ENCODE measurements at places on chromosomes 1 and 21.

DNA sequence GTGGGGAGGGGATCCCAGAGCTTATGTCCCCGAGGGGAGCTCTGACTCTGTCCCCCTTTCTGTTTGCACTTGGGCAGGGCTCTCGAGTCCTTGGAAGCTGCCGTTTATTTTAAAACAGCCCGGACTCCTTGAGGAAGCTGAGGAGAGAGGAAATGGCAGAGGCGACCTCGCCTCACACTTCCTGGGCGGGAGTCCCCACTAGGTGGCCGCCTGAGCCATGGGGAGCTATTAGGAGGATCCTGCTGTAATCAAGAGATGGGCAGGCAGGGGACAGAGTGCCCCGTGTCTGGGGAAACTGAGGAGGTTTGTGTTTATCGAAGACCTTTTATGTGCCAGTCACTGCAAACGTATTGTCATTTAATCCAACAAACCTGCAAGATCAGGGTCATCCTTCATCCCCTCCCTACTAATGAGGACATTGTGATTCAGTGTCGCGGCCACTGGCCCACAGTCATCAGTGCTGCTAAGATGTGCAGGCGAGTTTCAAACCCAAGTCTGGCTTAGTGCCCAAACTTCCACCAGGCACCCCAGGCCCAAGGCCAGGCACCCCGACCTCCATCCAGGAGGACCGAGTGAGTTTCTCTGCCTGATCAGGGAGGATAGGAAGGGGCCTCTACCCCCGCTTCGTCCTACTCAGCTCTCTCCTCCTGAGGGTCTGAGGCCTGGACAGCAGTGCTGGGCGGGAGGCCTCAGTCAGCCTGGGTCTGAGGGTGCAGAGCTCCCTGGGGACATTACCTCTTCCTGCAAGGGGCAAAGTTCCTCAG is 316.9 kb upstream of the VAMP3 start:
- DNase-seq = no peak

DNA sequence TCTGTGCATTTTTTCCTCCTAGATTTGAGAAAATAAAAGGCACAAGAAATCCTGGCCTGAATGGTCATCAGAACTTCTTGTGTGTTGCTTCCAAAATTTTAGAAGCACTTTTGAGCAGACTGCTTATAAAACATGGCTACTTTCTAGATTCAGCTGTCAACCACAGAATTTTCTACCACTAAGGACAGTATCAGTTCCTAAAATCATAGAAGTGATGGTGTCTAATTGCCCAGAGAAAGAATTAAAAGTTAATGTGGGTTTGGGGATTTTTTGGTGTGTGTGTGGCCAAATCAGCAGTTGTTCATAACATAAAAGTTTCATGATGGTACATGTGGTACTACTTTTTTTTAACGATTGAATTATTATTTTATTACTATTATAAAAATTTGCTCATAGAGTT is 171.4 kb upstream of the SNX7 start:
- DNase-seq = no peak

GRCh38 chr21:28356422-28356821 is 636.3 kb downstream of the LTN1 start:
- no peak for DNase-seq

- no peak for DNase-seq
Observed at GRCh38 chr21:38744861-38745260, 60.9 kb upstream of the ETS2 start.

DNA sequence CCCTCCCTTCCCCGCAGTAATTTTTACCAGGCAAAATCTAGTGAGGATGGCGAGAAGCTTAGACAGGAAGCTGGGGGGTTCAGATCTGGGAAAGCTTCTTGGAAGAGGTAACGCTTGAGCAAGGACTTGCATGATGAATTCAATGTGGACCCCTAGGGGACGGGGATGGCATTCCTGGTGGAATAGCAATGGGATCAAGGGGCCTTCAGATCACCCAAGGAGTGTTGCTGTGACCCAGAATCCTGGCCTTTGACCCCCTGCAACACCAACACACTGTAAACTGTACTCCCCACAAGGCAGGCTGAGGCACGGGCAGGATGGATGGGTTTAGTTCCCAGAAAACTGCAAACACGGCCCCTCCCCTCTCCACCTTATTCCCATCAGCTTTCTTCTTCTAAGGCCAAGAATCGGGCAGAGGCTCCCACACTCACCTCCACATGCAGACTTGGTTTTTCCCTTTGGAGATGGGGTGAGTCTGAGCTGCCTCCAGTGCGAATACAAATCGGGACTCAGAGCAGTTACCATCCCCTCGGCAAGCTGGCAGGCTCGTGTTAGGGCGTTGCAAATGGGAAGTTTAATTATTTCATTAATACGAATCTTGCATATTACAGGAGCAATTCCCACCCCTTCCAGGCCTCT is 20.1 kb downstream of the DISP3 start:
- no peak for DNase-seq

- DNase-seq = no peak
Observed at GRCh38 chr1:40381268-40382107, 8.0 kb downstream of the SMAP2 start.

GRCh38 chr1:210246447-210246846 is 13.9 kb downstream of the SERTAD4 start:
- no peak for DNase-seq

GRCh38 chr1:24745711-24746413 is 615 bp downstream of the CLIC4 start:
- DNase-seq = no peak

DNA sequence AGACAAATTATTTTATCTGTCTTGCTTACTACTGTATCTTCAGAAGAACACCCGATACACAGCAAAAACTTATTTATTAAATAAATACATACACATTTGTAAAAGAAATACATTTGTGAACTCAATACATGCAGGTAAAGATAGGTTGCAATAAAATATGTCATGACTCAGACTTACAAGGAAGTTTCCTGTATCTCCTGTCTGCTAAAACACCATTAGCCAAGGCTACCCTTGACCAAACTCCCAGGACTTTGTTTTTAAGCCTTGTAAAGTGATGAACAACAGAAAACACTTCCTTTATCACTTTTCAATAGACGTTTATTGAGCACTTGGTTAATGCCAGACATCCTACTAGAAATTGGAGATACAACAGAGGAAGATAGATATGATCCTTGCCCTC is 56.5 kb upstream of the HSD17B7 start:
- no peak for DNase-seq

GRCh38 chr1:222750651-222751050 is 13.6 kb downstream of the FAM177B start:
- DNase-seq = no peak

- no peak for DNase-seq
Observed at GRCh38 chr1:206722751-206723461, 38.2 kb downstream of the MAPKAPK2 start.

- DNase-seq = no peak
Observed at GRCh38 chr1:243996223-243996622, 54.9 kb upstream of the ZBTB18 start.

- DNase-seq = no peak
Observed at GRCh38 chr1:174989536-174990220, 10.1 kb upstream of the CACYBP start.

DNA sequence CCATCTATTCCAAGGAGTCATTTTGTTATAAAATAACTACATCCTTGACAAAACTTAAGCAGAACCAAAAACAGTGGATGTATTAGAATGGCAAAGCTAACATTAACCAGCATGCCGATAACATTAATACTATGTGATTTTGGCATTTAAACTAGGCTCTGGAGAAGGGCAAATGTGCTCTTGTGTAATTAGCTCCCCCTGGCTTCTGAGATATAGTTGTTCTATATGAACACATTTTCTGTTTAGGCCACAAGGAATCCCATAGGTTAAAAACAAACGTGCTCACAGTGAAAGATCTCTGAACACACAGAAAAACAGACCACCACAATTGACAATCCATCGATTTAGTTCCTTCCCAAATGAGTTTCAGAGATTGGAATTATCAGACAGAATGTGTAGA is 57.4 kb upstream of the TARS2 start:
- no peak for DNase-seq

DNA sequence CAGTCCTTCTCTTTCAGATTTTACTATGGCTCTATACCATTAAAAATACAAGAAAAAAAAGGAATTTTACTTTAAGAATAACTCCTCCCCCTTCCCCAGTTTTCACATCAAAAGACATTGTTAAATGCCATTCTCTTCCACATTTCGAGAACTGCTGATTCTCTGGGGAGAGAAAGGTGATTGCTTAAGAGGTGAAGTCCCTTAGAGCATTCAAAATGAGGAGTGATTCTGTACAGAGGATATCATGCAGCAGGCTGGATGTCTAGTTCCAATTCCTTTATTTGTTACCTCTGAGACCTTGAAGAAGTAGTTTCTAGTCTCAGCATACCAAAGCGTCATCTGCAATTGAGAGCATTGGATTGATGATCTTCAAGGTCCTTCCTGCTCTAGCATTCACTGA is 46.9 kb downstream of the FMO3 start:
- no peak for DNase-seq

- DNase-seq = no peak
Observed at GRCh38 chr1:59879996-59880505, 46.5 kb downstream of the CYP2J2 start.

- DNase-seq = no peak
Observed at GRCh38 chr1:204997591-204998355, 45.2 kb upstream of the CNTN2 start.

DNA sequence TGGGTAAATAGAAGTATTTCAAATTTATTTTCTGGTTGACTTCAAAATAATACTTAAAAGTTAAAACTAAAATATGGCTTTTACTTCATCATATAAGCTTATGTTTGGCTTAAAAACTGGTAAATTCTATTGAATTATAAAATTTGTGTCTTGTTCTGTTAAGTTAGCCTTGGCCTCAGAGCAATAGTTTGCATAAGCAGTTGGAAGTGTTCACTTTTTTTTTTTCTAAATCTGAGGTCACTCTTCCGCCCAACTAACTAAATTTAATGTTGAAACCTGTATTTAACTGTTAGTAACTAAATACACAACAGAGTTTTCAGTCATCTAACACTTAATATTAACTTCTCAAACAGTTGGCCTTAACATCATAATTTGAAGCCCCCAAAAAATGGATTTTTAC is 871.7 kb upstream of the ADAMTS5 start:
- no peak for DNase-seq

DNA sequence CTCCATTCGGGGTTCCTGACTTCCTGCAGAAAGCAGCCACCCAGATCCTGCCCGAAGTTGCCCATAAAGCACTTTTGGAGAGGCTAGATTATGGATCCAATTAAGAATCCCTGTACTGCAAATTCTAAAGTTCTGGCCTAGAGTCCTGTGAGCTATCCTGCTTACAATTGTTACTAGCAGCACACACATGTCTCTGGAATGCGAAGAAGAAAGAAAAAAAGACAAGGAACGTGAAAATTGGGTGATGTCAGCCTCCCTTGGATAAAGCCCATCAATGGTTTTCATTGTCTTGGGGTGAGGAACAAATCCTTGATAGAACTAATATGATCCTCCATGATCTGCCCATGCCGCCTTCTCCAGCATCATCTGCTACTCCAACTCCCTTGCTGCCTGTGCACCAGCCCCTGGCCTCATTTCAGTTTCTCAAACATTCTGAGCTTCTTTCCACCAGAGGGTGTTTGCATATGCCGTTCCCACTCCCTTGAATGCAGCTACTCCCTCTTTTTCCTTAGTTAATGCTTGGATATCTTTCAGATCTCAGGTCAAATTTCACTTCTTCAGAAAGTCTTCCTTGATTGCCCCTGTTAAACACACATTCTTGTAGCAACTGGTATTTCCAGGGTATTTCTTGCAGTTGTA is 94.0 kb downstream of the ST6GALNAC5 start:
- DNase-seq = no peak

DNA sequence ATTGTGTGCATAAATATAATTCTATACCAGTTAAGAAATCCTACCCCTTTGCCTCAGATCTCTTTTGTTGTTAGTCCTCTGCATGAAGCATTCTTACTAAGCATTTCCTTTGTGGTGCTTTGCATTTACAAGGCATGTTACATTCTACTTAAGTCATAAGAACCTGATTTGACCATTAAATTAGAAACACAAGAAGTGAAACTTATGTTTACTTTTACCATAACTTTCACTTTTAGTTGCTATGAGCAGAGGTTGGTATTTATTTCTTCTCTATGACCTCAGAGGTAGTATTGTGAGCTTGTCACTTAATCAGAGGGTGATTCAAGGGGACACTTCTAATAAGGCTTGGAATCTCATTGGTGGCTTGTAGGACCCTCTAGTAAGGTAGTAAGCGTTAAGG is 9.0 kb downstream of the FAM20B start:
- no peak for DNase-seq

- DNase-seq = no peak
Observed at GRCh38 chr1:89908672-89909436, 86.1 kb upstream of the ZNF326 start.

DNA sequence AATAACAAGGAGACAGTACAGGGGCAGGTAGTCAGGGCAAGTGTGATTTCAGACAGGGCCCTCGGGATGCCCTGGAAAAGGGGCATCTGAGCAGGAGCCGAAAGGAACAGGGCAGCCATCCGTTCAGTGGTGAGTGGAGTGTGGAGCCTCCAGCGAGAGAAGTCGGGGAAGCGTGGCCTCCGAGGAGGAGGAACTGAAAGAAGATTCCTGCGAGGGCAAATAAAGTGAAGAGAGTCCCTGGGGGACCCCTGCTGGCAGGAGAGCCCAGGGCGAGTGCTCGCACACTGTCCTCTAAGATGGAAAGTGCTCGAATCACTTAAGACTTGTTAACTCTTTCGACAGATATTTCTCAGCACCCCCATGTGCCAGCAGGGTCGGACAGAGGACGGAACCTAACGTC is 3.5 kb upstream of the UTS2 start:
- no peak for DNase-seq

- no peak for DNase-seq
Observed at GRCh38 chr1:38071312-38072256, 25.0 kb upstream of the POU3F1 start.

- no peak for DNase-seq
Observed at GRCh38 chr1:201089596-201089995, 22.6 kb downstream of the CACNA1S start.

DNA sequence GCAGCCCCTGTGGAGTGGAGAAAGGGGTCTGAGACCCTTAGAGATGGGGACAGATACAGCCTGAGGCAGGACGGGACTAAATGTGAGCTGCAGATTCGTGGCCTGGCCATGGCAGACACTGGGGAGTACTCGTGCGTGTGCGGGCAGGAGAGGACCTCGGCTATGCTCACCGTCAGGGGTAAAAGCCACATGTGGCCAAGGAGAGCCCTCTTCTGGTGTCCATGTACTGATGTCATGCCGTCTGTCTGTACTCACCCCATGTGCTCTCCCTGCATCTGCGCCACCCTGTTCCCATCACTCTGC is 84.7 kb downstream of the OBSCN start:
- no peak for DNase-seq

- DNase-seq = no peak
Observed at GRCh38 chr1:61083013-61083806, 849 bp downstream of the NFIA start.

DNA sequence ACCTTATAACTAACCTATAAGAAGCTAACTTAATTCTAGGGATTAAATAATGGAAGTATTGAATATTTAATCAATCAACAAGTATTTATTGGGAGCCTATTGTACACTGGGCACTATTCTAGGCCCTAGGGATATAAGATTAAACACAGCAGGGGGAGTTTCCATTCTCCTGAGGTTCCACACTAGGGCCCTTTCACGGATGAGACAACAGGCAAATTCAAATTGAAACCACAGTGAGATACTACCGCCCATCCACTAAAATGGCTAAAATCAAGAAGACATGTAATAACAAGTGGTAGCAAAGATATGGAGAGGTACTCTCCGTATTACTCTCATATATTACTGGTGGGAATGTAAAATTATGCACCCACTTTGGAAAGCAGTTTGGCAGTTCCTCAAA is 674.4 kb downstream of the KIF26B start:
- no peak for DNase-seq

GRCh38 chr1:223708651-223709268 is 3.6 kb upstream of the CAPN2 start:
- no peak for DNase-seq

All from stimulated activated naive CD4-positive, alpha-beta T cell treated with Interleukin-2 at 50 U/mL for 16 hours (primary cell).